Non-pigmented ciliary epithelial cell (primary cell): ENCODE measurements at places on chromosomes 1 and 21.

DNA sequence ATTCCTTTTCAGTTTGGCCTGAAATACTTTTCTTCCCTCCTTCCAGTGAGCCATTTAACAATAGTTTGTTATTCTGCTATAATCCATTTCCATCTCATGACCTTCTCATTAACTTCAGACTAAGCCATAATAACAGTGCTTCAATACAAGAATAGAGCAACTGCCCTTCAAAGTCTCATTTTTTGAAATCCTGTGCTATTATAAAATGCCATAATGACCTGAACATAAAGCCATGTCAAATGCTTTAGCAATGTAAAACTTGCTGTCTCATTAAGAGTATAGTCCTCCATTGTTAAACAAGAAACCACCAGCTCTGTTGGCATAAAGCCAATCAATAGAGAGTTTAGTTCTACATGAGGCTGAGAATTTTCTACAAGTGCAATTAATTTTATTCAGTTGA, 9.6 kb upstream of the PIGK start:
- no peak for DNase-seq

- DNase-seq = no peak
These were observed 7.6 kb upstream of the ARHGEF10L start for GRCh38 chr1:17531682-17532487.

GRCh38 chr1:246160905-246161304, 346.2 kb downstream of the SMYD3 start:
- DNase-seq = no peak

DNA sequence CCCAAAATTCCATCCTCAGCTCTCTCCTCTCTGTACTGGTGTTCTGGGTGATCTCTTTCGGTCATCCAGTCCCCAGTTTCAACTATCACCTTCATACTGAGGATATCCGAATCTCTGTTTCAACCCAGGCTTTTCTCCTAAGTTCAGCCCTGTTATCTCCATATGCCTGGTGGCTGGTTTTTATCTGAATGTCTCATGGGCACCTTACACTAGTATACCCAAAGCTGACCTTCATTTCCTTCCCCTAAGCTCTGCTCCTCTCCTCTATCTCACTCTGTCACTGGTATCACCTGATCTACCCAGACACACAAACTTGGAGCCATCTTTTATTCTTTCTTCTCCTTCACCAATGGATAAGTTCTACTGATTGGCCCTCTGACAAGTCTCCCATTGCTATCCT, 53.0 kb downstream of the LRRC71 start:
- DNase-seq = no peak

- no peak for DNase-seq
These were observed 41.8 kb downstream of the CHRM3 start for GRCh38 chr1:239428120-239428710.

- DNase-seq = no peak
These were observed 855 bp upstream of the IVNS1ABP start for GRCh38 chr1:185317886-185318310.

- no peak for DNase-seq
These were observed 19.5 kb upstream of the EXO1 start for GRCh38 chr1:241828463-241829021.

DNA sequence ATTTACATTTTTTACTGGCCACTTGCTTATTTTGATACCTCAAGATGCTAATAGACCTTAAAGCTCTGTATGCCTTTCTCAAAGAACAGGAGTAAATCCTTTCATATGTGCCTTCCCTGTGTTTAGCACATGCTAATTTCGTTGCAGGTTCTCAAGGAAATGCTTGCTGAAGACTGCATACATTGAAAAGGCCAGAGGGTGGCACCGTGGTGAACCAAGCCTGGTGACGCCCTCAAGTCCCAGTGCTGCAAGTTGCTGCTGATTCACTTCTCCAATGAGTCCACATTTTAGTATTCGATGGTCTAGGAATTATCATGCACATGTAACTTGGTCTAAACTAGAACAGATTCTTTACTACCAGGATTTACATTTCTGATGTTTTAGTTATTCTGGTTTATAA, 94.1 kb downstream of the CLDN17 start:
- DNase-seq = no peak

DNA sequence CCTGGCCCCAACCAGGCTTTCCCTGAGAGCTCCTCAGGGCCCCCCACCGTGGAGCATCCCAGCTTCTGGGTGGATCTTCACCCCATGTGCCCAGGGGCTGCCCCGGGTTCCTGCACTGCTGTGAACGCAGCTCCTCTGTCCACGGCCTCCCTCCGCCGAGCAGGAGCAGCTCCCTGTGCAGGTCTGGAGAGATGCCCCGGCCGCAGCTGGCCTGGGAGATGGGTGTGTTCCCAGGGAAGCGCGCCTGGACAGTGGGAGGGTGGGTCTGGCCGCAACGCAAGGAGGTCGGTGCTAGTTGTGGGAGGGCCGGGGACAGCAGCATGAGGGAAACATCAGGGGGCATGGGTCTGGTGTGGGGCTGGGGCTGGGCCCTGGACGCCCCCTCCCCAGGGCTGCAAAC, 71.3 kb downstream of the MORN1 start:
- no peak for DNase-seq

DNA sequence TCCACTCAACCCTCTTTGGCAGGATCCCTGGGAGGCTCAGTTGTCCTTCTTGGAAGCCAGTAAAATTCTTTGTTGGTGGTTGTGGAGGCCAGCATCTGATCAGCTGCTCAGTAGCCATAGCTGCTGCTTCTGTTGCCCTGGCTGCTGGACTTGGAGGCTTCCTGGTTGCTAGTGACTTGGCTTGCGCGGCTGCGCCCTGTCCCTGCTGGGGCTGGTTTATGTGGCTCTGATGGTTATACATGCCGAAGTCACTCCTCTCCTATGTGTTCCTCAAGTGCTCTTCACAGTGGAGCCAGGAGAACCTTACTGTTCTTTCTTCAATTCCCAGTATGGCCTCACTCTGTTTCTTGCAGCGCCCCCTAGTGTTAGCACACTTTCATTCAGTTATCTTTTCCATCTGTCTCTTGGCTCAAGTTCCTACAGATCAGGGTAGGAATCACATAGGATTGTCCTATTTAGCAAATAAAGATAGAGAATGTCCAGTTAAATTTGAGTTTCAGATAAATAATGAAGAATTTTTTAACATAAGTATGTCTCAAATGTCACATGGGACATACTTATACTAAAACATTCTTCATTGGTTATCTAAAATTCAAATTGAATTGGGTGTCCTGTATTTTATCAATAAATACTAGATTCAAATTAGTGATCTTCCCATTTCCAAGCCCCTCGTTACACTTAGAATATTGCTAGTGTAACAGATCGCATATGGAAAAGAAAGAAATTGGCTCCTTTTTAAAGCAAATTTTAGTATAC, 176.5 kb downstream of the TGFB2 start:
- no peak for DNase-seq
